ENCODE measurements at places on chromosomes 2 and 18. TPM values are rescaled to one million over a fixed set of nuclear protein-coding genes. Genes with fewer than 3 reads are reported as not detected.

GRCh38 chr2:170716851-170717598 lies 1.9 kb downstream of the SP5 start:
- DNase-seq = no peak

GRCh38 chr2:150916467-150917396 lies 344.9 kb downstream of the RBM43 start:
- DNase-seq = no peak

MATN3 gene
- not detected for total RNA-seq

LRP1B gene
- total RNA-seq = not detected

NHEJ1 gene
- 14.3 TPM for total RNA-seq
